ENCODE measurements at places on chromosomes 2 and 18. TPM values are rescaled to one million over a fixed set of nuclear protein-coding genes. Genes with fewer than 3 reads are reported as not detected.
A peak's percentile ranks its signal among the peaks of the same experiment; 100 is the strongest.

DNA sequence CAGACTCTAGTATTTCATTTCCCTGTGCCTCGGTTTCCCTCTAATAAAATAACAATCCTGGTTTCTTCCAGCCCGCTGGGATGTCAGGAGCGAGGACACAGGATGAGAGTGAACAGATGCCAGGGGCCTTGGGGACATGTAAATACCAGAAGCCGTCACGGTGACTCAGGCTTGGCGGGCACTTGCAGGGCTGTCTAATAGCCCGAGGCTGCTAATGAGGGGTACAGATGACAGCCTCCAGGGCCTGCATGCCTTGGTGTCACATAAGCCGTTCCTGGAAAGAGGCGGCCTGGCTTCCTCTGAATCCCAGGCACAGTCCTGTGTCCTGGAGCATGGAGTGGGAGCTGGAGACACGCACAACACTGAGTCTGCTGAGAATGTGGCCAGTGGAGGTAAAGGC lies 28.2 kb downstream of the HS1BP3 start:
- no peak for DNase-seq

- no peak for DNase-seq
These were observed 959.4 kb upstream of the GYPC start for GRCh38 chr2:125696560-125696959.

Gene COL3A1
- 1,450 TPM for polyA plus RNA-seq

DNA sequence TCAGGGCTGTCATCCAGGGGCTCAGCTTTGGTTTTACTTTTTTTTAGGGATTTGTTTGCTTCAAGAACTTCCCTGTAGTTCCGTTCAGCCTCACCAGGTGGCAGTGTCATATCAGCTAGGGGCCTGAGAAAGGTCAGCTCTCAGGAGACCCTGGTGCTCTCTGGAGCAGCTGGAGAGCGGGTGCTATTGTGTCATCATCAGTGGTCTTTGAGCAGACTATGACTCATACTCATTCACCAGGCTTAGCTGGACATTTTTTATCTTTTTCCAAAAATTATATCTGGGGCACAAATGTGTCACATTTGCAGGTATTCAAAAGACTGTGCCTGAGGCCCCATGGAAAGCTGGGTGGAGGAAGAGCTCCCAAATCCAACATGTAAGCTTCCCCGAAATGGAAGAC lies 24.4 kb downstream of the ZNF892 start:
- peak; percentile 31 for DNase-seq

Gene ZNF512
- 31.8 TPM for polyA plus RNA-seq

- no peak for DNase-seq
These were observed 78.1 kb upstream of the LAPTM4A start for GRCh38 chr2:20129331-20130159.

- no peak for DNase-seq
These were observed 121.1 kb downstream of the LDLRAD4 start for GRCh38 chr18:13339653-13340052.

Data from BJ (cell line).